D341Med (cell line): ENCODE measurements at places on chromosomes 12 and 14.

GRCh38 chr14:41668356-41668755 lies 61.7 kb downstream of the LRFN5 start:
- DNase-seq: no peak

DNA sequence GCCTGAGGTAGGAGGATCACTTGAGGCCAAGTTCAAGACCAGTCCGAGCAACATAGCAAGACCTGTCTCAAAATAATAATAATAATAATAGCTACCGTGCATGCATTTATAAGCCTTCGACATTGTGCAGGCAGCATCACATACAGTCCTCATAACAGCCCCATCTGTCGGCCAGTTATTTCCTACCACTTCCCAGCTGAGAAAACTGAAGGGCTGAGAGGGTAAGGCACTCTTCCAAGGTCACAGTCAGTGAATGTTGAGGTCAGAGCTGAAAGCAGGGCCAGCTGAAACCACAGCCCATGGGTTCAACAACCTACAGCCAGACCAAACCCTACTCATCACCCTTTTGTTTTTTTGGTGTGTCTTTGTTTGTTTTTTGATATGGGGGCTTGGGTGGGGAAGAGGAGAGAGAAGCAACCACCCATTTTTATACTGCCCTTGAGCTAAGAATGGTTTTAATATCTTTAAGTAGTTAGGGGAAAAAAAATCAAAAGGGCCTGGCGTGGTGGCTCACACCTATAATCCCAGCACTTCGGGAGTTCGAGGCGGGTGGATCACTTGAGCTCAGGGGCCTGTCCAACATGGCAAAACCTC lies 16.8 kb upstream of the ITPK1 start:
- DNase-seq: peak; percentile 75

- peak; percentile 60 for DNase-seq
Measured at GRCh38 chr14:99231850-99232713, 39.9 kb downstream of the BCL11B start.

DNA sequence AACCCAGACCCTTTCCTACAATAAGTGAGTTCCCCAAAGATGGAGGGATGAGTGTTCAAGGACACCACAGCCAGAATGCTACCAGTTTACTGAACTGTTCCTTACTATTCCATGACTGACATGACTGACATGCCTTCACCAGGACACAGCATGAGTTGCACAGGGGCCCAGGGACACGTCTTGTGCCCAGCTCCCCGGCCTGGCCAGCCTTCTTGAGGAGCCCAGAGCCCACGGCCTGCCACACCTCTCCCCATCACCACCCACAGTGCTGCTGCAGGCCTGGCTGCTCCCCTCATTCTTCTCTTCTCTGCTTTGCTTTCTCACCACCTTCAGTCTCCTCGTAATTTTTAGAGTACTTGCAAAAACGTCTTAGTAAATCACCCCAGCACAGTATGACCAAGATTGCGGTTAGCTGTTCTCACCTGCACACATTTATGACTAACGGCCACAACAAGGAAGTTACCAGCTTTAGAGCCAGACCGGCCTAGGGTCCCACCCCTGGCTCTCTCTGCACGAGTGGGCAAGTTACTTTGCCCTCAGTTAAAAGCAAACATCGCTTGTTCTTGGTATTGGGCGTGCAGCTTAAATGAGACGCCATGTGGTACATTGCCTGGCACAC lies 18.5 kb downstream of the PPP2R5E start:
- DNase-seq: no peak

DNA sequence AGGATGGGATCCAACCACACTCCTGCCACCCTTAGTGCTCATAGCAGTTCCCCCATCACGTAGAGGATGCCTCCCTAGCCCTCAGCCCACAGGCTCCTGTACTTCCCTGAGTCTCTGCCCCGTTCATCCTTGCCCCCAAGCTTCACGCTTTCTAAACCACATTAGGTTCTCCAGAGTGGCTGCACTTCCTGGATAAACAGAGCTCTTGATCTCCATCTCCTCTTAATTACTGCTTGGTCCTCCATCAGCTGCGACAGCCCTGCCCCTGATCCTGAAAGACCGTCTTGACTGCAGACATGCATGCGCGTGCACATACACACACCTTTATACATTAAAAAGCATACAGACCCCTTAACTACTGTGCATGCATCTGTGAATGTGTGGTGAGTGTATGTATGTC lies 530.0 kb downstream of the BCL11B start:
- no peak for DNase-seq

DNA sequence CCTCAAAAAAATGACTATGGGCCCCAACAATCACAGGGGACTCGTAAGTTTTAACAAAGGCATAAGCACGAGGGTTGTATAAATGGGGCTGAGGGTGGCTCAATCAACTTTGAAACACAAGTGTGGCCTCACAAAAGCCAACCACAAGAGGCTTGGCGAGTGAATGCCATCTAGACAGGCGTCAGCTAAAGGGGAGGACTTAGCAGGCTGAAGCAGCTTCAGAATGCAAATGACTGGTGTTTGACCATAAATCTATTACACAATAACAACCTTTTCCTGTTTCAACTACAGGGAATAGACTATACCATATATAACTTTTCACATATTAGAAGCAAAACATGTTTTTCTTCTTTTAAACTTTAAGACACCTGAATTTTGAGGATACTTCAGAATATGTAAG lies 777.9 kb downstream of the FSCB start:
- no peak for DNase-seq

GRCh38 chr12:128339126-128339520 lies 72.2 kb downstream of the TMEM132C start:
- DNase-seq: no peak

- DNase-seq: no peak
Measured at GRCh38 chr14:32625211-32625610, 296.1 kb downstream of the AKAP6 start.

GRCh38 chr12:118052324-118053070 lies 8.5 kb downstream of the WSB2 start:
- DNase-seq: no peak

GRCh38 chr12:107914460-107914977 lies 140.0 kb downstream of the ASCL4 start:
- no peak for DNase-seq

DNA sequence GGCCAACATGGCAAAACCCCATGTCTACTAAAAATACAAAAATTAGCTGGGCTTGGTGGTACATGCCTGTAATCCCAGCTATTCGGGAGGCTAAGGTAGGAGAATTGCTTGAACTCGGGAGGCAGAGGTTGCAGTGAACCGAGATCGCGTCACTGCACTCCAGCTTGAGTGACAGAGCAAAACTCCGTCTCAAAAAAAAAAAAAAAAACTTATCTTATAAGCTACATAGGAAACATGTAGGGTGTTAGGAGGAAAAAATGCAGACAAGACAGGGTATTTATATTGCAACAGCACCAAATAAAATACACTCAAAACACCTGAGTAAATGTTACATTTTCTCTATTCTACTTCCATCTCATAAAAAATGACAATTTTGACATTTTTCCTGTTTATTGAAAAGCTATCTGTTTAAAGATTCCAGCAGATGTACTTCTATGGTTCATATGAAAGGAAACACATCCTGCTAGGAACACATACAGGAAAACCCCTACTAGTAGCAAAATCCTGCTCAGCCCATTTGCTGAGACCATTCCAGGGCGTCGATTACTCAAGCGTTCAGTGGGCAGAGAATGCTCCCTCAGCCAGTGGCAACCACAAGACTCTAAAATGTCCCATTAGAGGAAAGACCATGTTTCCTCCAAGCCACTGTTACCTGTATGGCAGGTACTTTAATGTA lies 19.7 kb downstream of the CORO1C start:
- DNase-seq: no peak
